ENCODE measurements at places on chromosomes 1 and 21. TPM values are rescaled to one million over a fixed set of nuclear protein-coding genes. Genes with fewer than 3 reads are reported as not detected.
A peak's percentile ranks its signal among the peaks of the same experiment; 100 is the strongest.

Gene SPATA21
- not detected for total RNA-seq

Gene RAB3B
- 8.2 TPM for total RNA-seq

Gene LYPLAL1
- total RNA-seq, result 16.9 TPM

Gene SMYD2
- total RNA-seq, result 44.7 TPM

Gene SAMD11
- total RNA-seq, result 19.5 TPM

Gene DNM3
- total RNA-seq, result 3.7 TPM

- no peak for DNase-seq
These were observed 85.4 kb upstream of the LRRC8D start for GRCh38 chr1:89735479-89735878.

DNA sequence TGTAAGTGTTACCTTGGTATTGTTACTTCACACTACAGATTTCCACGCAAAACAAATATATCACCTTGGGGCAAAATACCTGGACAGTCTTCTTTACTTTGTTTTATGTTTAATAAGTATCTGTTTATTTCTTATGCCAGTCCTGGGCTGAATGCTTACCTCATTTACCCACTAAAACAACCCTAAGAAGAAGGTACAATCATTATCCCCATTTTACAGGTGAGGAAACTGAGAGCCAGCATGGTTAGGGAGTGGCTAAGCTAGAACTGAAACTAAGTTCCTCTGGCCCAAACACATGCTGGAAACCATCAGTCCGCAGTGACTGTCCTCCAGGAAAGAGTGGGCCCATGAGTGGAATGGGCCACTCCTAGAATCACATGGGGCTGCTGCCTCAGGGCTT, 13.0 kb upstream of the GUCA2B start:
- DNase-seq, result no peak

DNA sequence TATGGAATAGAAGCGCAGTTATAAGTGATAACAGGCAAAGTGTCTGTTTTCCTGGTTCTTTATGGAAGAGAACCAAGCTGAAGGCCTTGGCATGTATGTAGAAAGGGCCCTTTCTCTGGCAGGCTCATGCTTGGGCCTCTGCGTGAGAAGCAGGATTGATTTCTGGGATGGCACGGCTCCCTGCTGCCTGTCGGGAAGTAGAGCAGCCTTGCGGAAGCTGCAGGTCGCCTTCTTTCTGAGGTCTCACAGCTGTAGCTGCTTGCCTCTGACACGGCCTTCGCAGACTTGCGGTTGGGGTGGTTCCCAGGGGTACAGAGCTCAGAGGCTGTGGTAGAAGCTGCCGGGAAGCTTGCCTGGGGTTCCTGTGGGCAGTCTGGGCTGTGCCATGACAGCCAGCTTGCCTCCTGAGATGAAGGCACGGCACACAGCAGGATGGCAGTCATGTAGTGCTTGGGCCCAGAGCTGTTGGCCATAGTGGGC, 39.4 kb downstream of the TRAPPC10 start:
- peak; percentile 88 for DNase-seq

DNA sequence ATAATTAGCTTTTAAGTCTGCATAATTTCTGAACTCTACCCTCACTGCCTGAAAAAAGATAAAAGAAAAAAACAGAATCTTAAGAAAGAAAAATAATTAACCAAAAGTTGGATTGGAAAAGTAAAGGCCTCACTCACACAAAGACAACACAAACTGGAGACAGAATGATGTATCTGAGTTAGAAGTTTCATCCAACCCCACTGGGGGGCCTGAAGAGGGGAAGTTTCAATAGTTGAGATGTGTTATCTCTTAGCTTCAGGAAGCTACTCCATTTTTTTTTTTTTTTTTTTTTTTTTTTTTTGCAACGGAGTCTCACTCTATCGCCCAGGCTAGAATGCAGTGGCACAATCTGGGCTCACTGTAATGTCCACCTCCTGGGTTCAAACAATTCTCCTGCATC, 19.9 kb downstream of the SYDE2 start:
- DNase-seq, result no peak
